CD4-positive, alpha-beta T cell treated with Interleukin-1 beta for 1 hour (primary cell): ENCODE measurements at places on chromosomes 13 and 19.

- no peak for DNase-seq
These were observed 53.0 kb downstream of the SACS start for GRCh38 chr13:23380534-23380933.

DNA sequence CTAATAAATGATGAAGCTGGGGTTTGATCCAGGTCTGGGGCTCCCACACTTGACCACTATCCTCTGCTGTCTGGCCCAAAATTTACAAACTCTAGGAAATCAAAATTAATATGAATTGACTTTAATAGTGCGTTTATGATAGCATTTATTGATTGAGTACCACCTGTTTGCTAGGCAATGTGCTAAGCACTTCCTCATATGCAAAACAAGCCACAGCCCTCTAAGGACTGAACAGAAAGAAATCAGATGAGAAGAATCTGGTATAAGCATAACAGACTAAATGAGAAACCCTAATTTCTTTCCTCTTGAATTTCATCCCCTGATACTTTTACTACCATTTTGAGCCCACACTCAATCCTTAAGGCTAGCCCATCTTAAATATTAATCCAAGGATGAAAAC is 6.6 kb upstream of the MLNR start:
- no peak for DNase-seq

DNA sequence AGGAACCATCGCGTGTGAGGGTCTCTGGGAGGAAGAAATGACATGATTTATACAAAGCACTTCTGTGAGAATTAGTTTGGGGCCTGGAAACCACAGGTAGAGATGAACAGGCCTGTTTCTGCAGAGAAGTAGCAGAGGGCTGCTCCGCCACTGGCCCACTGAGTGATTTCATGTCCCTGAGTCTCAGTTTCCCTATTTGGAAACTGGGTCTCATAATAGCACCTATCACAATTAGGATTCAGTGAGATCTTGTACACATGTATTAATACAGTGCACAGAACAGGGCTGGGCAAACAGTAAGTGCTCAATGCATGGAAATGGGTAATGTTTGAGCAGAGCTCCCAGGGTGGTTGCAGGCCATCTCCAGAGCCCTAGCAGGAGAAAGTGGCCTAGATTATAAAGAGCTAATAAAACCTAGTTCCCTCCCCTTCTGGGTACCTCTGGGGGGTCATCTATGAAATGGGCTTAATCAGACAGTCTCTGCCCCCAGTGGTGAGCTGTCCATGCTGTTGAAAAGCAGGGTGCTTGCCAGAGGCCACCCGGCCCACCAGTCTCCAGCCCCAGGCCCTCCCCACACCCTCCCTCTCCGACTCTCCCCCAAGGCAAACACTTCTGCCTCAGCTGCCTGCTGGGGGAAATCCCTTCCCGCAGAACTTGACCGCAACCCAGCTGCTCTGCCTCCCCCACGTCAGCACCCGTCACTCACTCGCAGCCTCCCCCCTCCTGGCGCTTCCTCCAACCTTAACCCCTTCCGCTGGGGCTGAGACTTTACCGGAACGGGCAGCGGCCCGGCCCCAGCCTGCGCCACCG is 4.5 kb downstream of the BCL3 start:
- DNase-seq, result peak; percentile 97

DNA sequence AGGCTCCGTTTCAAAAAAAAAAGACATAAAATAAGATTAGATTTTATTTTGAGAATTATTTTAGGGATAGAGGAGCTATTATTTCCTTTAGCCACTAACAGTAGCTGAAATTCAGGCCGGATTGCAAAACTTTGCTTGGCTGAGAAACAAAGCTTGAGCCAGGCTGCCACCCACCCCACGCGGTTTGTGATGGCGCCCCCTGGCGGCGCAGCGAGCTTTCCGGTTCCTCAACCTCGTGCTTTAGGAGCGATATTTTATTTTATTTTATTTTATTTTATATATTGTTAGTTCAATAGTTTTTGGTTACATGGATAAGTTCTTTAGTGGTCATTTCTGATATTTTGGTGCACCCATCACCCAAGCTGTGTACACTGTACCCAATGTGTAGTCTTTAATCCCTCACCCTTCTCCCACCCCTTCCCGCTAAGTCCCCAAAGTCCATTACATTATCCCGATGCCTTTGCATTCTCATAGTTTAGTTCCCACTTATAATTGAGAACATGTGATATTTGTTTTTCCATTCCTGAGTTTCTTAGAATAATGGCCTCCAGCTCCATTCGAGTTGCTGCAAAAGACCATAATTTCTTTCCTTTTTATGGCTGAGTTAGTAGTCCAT is 19.8 kb upstream of the CEACAM4 start:
- peak; percentile 13 for DNase-seq

DNA sequence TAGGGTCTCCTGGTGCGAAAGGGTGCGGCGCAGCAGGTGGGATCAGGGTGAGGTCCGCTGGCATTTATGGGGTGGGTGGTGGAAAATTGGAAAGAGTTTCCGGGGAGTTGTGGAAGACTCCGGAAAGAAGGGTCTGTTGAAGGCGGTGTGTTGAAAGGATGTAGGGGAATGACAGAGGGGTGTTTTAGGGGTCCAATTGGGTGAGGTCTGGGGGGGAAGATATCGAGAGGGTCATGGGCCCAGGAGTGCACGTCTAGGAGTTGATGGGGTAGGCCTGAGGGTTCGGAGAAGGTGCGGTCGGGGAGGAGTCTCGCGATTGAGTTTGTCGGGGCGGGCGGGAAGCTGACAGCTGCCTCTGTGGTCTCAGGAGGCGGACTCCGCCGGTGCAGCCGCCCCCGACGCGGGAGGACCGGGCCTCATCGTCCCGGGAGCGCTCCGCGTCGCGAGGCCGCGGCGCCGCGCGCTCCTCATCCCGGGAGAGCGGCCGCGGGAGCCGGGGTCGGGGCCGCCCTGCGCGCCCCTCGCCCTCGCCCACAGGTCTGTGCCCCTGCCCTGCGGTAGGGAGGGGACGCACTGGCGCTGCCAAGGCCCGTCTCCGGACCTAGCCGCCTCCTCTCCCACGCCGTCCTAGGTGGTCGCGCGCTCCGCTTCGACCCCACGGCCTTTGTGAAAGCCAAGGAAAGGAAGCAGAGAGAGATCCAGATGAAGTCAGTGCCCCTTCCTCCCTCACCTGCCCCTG is 7.0 kb downstream of the PGLYRP1 start:
- DNase-seq, result peak; percentile 25

DNA sequence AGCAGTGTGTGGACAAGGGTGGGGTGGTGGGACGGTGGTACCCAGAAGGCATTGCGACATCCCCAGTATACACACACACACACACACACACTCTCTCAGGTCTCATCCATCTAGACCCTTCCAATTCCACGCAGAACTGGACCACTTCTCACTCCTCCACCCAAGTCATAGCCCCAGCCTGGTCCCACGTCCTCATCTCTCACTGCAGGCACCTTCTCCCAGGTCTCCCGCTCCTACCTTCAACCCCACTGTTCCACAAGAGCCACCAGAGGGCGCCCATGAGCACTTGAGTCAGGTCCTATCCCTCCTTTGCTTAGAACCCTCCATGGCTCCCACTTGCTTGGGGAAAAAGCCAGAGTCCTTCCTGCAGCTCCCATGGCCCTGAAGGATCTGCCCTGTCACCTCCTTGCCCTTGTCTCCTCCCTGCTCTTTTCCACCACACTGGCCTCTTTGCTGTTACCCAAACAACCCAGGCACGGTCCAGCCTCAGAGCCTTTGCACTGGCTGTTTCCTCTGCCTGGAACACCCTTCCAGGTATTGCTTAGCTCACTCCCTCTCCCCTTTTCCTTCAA is 62.6 kb downstream of the IER2 start:
- DNase-seq, result peak; percentile 74

GRCh38 chr13:76019421-76020044 is 383.4 kb downstream of the LMO7 start:
- DNase-seq, result no peak

DNA sequence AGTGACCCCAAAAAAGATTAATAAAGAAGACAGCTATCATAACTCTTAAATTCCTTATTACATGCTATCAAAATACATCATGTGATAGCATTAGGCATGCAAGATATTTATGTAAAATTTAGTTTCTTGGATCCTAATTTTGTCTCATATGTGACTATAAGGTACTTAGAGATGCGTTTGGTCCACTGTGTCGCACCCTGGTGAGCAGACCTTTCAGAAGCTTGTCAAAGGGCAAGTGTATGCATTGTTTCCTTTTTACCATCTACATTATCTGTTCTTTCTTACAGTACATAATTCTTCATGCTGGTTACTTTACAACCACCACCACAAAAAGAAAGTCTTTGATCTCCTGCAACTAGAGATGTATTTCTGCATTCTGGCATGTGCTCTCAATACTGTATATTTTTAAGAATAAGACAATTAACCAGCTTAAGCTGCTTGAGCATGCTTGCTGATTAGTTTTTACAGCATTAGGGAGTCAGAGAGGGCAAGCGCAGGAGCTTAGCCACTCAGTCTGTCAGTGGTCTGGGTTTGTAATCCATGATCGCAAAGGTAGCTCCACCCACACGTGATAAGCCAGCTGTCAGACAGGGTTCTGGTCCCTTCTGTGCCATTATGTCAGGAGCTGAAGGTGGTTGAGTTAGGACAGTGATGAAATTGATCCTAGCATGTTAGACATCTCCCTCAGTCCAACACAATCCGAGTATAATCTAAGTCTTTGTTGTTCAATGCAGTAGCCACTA is 500.9 kb downstream of the MYO16 start:
- DNase-seq, result no peak

- no peak for DNase-seq
These were observed 332.2 kb downstream of the MYO16 start for GRCh38 chr13:108961542-108962125.

DNA sequence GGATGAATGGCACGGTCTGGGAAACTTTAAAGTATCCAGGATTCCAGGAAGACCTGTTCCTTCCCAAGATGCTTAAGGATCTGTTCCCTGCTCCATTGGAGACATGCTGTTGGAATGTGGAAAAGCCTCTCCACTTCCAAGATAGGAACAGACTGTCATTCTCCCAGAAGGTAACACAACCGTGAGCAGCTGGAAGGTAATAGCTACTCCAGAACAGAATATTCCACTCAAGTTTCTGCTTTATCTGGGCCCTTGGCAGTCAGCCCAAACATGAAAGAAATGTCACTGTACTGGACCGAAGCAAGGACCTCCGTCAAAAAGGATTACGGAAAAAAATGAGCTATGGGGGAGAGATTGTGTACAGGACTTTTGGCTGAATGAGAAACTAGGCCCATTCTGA is 420.9 kb upstream of the NBEA start:
- DNase-seq, result no peak

DNA sequence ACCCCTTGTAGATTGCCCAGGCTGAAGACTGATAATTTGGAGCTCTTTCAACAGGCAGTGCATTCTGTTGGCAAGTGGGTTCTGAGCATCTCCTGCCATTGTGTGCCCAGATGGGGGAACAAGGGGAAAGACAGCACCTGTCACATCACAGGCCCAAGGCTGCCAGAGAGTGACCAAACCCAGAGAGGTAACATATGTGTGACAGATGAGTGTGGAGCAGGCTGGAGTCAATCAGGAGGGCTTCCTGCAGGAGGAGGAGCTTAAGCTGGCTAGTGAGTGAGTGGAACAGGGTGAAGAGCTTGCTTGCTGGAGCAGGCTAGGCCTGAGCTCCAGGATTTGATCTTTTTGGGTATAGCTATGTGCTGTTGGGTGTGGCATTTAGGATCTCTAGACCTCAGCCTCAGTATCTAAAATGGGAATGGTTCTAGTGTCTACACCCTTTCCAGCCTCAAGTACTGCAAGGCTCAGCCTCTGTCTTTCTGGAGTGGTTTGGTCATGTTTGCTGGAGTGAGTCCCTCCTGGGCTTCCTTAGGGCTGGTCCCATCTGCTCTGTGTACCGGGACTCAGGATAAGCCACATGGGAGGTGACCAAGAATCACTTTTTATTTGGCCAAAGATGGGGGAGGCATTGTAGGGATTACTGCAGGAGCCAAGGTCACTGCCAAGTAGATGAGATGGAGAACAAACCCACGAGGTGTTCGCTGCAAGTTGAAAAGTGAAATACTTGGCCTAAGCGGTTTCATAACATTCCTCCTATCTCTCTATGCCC is 152.4 kb upstream of the TSHZ3 start:
- DNase-seq, result no peak

- no peak for DNase-seq
These were observed 41.9 kb upstream of the RAP2A start for GRCh38 chr13:97392020-97392419.

DNA sequence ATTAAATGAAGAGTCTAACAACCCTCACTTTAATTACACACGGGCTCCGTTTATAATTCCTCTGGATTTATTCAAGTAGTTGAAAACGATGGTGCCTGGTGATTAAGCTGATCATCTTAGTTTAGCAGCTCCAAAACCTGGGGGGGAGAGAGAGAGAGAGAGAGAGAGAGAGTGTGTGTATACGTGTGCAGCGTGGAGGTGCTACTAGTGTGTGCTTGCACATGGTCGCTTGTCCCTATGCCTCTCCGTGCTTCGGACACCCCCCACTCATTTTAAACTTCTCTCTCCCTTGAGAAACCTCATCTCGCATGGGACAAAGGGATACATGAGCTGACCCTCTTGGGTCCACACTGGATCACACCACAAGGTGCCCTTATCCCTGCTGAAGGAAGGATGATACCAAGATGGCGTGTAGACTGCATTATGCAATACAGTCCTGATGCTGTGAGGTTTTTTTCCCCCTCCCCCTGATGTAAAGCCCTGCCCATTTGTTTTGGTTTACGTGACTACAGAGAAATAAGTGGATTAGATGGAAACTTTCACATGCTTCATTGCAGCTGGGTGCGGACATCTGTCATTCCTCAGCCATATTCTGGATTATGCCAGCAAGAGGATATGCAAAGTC is 320.8 kb downstream of the ZNF536 start:
- DNase-seq, result no peak

GRCh38 chr13:58500938-58501337 is 869.4 kb downstream of the PCDH17 start:
- DNase-seq, result no peak

DNA sequence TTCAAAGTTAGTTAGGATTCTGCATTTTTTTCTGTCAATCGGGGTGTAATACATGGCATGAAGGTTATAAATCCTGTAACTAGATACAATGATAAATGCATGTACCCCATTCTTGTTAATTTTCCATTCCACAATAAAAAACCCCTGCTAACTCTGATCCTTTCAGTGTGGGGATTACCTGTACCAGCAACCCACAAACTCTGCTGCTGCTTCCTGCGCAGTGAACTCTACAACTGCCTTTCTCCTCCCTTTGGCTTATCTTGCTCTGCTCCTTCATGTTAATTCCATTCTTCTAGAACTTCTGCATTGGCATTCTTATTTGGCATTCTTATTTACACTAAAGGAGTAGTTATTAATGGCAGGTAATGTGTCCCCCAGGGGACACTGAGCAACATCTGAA is 273.1 kb downstream of the KLF12 start:
- DNase-seq, result peak; percentile 22

GRCh38 chr13:111531505-111531904 is 211.1 kb downstream of the TEX29 start:
- no peak for DNase-seq

GRCh38 chr13:66200555-66200954 is 1029.6 kb downstream of the PCDH9 start:
- no peak for DNase-seq

- no peak for DNase-seq
These were observed 27.6 kb downstream of the CEBPG start for GRCh38 chr19:33400856-33401682.

DNA sequence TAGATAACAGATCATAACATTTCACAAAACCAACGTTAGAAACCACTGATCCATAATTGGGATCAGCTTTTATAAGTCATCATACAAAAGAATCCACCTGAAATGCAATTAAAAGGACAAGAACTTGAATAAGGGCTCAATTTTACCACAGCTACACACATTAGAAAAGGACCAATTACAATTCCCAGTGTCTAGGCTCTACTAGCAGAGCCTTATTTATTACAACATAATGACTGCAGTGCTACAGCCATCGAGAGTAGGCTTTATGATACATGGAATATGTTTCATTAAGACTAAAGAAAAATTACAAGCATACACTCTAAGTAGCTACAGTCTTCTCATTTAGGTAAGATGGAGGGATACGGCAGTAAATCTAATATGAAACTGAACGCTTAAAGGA is 2.9 kb downstream of the RBM26 start:
- DNase-seq, result no peak
